ENCODE measurements at places on chromosomes 12 and 14. TPM values are rescaled to one million over a fixed set of nuclear protein-coding genes. Genes with fewer than 3 reads are reported as not detected.

DPF3 gene
- 0.62 TPM for total RNA-seq

DNA sequence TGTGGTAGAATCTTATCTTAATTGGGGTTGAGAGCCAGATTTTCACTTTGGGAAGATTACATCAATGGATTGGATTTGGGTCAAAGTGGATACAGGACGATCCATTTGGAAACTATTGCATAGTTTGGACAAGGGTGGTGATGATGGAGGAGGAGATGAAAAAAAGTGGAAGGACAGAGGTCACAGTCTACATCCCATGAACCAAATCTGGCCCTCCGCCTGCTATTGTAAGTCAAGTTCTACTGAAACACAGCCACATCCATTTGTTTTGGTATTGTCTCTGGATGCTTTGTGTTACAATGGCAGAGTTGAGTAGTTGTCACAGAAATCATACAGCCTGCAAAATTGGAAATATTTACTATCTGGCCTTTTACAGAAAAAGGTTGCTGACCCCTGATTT lies 296.8 kb upstream of the NOS1 start:
- DNase-seq = no peak

LTBR gene
- total RNA-seq = 1.9 TPM

OR6S1 gene
- total RNA-seq = not detected

- no peak for DNase-seq
Observed at GRCh38 chr12:3527181-3527580, 36.2 kb downstream of the PRMT8 start.

DNA sequence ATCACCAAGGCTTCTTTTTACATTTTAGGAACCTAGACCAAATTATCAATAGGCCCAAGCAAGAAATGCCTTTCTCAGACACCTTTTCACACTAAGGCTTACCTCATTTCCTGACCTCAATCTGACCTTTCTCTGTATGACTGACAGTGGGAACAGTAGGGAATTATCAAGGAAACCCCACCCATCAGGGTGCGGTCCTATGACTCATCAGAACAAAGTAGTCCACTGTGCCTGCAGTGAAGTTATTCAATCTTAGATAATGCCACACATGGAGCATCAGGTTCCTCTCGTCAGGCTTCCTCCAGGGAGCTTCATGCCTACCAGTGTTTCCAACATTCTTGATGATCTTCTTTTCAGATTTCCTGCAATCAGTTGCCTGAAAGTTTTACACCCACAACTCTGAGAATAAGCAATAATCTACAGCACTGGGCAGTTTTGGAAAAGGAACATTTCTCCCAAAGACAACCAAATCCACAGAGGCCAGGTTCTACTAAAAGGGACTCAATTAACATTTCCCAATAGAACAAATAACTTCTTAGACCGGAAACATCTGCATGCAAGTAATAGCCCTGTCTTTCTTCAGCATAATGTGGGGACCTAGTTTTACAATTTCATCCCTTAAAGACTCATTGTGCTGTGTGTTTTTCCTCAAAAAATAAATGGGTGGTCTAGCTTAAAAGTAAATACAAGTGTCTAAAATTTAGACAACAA lies 35.9 kb upstream of the TMTC2 start:
- no peak for DNase-seq

GRCh38 chr14:69979882-69980281 lies 100.7 kb downstream of the SMOC1 start:
- DNase-seq = no peak

CBLN3 gene
- 15.7 TPM for total RNA-seq

GLI1 gene
- 1.3 TPM for total RNA-seq
